Activated gamma-delta T cell treated with Interleukin-2 at 50 U/mL for 16 hours (primary cell): ENCODE measurements at places on chromosomes 4 and X.
A peak's percentile ranks its signal among the peaks of the same experiment; 100 is the strongest.

DNA sequence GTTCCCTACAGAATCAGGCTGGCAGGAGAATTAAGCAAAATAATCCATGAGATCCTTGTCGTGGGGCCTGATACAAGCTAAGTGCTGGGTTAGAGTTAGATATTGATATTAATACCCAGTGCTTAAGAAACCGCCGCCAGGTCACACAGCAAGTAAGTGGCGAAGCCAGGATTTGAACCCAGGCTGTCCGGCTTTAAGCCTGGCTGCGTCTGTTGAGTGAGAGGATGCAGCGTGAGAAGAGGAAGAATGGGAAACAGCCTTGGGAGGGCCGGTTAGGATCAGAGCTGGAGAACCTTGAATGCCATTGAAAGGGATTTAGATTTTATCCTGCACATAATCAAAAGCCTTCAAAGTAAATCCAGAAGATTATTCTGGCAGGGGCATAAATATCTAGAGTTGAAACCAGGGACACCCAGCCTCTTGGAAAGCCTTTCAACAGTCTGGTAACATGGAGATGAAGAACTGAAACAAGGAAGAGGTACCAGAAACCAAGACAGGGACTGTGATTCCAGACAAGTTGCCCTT is 64.8 kb upstream of the HELT start:
- DNase-seq: no peak

DNA sequence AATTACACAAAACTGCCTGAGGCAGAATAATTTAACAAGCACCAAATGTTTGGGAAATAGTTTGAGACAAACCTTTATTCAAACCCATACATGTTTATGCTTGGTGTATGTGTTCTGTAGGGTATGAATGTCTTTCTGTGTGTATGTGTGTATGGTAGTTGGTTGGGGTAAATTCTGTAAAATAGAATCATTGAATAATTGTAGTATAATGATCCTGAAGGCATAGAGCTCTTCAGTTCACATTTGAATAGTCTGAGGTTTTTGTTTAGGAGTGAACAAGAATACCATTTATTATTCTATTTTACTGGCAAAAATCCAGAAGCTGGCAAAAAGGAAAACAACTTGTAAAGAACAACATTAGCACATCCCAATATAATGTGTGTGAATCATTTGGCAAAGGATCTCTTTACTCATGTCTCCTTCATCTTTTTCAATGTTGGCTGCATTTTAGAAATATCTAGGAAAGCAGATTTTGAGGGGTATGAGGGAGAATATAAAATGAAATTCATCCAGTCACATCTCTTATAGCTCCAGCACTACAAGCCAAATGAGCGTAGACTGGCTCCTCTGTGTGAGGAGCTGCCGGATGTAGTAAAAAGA is 360.0 kb downstream of the CHIC1 start:
- DNase-seq: no peak

GRCh38 chr4:78749258-78749971 is 26.7 kb upstream of the BMP2K start:
- DNase-seq: no peak

DNA sequence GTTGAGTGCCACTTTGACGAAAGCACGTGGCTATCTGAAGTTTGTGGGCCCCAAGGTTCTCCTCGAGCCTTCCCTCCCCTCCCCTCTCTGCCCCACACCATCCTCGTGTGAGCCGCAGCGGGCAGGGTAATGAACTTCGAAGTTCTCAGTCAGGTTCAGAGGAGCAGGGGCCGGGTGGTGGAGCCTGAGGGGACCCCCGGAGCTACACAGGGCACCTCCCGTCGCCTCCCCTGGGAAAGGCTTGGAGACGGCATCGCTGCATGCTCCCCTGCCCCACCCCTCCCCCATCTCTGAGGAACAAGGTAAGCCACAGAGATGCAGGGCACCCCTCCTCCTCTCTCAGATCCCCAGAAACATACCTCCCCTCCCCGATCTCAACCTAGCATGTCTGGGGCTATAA is 2.8 kb upstream of the NKX1-1 start:
- DNase-seq: peak; percentile 0

DNA sequence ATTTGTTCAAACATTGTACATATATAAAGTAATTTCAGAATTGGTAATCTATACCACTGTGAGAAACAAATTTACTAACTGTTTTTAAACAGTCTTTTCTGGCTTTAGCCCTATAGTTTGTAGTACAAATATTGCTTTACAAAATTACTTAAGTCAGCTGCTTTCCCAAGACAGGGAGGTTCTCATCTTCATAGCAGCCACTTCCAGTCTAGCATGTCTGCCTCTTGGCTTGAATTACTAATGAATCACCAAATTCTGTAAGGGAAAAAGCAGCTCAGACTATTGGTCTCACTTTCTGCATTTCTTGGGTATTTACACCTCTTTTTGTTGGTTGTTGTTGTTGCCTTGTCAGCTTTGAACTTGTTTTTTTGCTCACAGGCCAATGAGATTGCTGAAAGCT is 187.2 kb downstream of the NPFFR2 start:
- DNase-seq: no peak

- no peak for DNase-seq
Measured at GRCh38 chr4:1193206-1194009, 21.0 kb upstream of the SPON2 start.

DNA sequence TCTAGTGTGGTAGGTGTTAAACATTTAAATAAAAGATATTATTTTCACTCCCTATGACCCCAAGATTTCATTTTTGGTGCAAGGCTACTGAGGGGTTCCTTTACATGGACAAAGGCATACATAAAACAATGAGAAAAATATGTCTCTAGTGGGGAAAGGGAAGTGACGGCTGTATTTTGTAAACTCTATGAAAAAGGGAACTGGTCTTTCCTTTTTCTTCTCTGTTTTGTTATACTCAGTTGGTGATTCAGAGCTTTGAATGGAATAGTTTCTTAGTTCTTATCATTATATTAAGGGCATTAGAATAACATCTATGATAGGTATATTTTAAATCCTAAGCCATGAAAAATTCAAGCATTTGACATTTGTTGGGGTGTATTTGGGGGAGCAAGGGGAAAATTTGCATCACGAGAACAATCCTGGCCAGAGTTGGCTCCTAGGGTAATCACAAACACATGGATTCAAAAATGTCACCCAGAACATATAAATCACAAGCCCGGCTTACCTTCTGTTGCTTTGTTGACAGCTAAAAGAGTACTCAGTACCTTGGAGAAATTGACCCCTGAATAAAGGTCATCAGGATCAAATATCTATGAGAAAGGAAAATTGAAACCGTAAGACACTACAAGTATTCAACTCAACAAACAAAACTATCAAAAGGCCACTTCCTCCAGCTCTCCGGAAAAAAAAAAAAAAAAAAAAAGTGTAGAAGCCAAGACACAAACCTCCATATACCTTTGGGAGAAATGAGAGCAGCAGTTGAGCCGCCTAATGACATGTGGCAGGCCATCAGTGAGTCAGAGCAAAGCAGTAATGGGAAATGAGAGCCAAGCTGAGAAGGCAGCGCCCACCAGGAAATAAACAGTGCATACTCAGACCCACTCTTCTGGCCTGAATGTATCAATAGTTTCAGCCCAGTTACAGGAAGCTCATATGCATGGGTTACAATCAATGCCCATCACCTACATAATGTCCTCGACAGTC is 33.4 kb downstream of the ARHGEF6 start:
- no peak for DNase-seq

DNA sequence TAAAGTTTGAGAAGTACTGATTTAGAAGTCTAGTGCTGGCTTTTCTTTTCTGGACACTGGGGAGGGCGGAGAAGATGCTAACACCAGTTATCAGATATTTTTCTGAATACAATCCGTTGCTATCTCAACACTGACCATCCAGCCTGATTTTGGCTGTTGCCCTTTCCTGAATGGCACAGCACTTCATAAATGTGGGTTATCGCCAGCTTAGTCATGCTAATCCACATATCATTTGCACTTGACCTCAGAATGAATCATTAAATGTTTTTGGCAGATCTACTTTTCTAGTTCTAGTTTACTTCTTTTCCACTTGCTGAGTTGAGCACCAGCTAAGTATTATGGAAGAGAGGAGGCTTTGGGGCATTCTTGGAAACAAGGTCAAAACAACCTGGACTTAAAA is 60.8 kb upstream of the ESX1 start:
- DNase-seq: no peak

GRCh38 chrX:78614264-78614663 is 44.9 kb downstream of the RTL3 start:
- DNase-seq: no peak

GRCh38 chrX:69152417-69152841 is 12.8 kb downstream of the PJA1 start:
- no peak for DNase-seq

DNA sequence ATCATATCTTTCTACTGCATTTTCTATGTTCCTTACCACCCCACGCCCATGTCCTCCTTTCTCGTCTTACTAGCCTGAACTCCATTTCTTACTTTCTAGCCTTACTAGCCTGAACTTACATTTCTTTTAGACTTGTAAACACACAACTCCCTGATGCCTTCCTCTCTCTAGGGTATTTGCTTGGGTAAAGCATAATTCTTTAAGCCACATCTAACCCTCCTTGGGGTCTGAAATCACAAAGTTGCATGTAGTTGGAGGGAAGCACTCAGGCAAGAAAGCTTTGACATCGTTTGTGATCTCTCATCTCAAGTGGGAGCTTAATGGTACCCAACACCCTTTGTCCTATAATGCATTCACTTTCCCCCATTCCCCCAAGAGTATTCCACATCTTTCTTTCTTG is 124.4 kb downstream of the SPOCK3 start:
- DNase-seq: no peak

GRCh38 chr4:141730805-141731204 is 94.4 kb downstream of the IL15 start:
- DNase-seq: no peak

DNA sequence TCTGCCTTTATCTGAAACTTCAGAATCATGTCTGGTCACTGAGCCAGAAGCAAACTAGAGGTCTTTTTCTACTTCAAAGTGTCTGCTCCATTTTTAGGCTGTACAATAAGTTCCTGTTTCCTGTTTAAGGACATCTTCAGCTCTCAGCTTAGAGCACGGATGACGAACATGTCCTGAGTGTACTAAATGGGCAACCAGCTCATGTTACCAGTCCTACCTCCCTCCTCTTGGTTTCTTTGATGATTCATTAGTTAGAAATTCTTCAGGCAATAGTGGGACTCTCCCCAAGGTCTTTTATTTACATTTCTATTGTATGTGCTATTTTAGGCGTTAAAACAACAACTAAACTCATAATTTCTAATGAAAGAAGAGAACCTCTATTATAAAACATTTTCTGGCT is 58.0 kb downstream of the ENPEP start:
- no peak for DNase-seq

DNA sequence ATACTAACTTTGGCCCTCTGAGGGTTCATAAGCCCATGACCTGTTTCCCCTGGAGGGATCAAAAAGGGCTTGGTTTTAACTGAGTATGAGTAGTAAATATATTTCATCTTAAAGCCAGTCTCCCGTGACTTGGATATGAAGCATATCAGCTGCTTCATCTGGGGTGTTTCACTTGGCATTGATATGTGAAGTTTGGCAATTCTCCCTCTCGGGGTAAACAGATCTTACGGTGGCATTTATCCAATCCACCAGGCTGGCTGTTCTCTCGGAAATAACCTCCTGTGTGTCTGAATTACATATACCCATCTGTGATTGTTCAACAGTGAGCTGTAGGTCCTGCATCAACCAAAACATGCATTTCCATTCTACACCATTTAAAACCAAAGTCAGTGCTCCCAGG is 130.7 kb downstream of the ADAM29 start:
- DNase-seq: no peak

DNA sequence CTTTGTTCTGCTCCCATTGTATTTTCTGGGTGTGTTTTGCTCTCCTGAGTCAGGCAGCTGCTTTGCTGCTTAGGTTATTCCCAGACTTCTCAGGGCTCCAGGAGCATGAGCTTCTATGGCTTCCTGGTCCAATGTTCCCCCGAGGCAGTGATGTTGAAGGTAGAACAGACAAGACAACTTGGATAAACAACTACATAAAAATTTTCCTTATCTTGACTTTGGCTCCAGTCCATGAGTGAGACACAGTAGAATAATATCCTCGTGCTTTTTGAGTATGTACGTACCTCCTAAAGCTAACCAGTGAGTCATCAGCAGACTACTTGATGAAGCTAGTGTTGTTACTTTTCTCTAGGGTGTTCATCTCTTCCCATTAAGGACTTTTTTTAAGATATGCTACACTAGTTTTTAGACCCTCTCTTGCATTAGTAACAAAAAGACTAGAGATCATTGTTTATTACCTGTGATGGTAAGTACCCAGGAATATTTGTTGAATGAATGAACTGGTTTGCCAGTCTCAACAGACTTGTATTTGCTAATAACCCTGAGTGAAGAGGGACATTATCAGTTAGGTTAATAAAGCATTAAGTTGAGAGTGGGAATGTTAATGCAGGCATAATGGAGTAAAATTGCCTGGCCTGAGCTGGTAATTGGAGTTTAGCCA is 131.9 kb downstream of the FHIP1A start:
- no peak for DNase-seq

- no peak for DNase-seq
Measured at GRCh38 chr4:16492872-16493271, 266.6 kb upstream of the TAPT1 start.

- DNase-seq: no peak
Measured at GRCh38 chrX:114508756-114509155, 75.1 kb upstream of the HTR2C start.

GRCh38 chr4:85728464-85728863 is 253.5 kb downstream of the ARHGAP24 start:
- no peak for DNase-seq

DNA sequence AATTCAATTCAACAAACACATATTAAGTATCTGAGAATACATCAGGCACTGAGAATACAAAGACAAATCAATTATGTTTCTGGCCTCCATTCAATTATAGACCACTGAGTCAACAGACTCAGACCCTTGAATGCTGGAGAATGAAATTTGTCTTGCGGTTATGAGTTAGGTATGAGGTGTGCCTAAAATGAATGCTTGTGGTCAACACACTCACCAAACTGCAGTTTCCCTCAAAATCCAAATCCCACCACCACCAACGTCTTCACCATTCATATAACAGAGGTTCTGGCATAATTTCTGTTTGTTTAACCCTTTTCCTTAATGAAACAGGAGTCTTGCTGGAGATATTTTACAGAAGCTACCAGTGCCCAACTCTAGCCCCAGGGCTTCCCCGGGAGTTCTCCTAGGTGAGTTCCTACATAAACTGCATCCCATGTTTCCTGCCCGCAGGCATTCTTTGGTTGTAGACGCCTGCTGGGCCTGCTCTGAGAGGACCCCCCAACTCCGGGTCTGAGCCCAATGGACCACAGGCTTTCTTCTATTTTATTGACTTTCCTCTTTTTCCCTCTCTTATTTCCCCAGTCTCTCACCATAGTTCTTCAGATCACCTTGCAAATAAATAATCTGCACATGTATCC is 119.2 kb downstream of the DDX53 start:
- DNase-seq: no peak

- DNase-seq: no peak
Measured at GRCh38 chr4:4871573-4872313, 12.3 kb downstream of the MSX1 start.

- DNase-seq: no peak
Measured at GRCh38 chrX:121356139-121356849, 308.9 kb downstream of the GLUD2 start.

DNA sequence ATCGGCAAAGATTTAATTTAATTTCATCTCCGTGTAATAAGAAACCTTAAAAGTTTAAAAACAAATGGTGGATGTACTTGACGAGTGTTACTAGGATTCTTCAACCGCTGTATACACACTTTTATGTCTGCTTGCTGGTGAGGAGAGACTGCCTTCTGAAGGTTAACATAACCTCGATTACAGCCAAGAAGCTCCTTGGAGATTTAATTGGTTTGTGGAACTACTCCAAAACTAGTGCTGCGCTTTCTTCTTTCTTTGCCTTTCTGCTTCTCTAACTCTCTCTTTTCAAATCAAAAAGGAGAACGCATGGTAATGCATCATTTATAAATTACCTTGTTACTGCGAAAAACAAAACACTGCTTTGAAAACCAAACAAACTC is 109.0 kb downstream of the ANTXR2 start:
- no peak for DNase-seq
